ENCODE measurements at places on chromosomes 12 and 14.

DNA sequence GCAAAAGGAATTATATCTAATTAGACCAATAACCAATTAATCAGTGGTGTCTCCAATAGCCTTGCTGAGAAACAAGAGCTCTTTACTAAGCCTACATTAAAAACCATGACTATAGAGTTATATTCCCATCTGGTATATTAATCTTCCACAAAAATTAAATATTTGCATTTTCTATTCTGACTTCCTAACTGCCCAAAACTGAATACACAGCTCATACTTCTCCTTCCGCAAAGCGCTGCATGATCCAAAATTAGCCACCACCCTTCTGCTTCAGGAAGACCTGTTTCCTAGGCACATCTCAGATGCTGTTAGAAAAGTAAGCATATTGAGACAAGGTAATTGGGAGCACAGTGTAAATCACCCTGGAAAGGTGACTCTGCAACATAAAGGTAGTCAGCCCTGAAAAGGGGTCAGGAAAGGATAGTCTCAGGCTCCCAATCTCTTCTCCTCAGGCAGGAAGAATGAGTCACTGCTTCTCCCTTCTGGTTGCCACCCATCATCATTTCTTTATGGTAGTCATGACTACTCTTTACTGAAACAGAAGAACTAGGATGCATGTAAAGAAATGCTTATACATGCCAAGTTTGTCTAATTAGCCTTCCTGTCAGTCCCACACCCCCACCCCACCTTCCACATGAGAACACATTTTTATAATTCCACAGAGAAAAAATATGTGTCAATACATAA lies 54.3 kb downstream of the PLCZ1 start:
- DNase-seq = no peak

- DNase-seq = no peak
These were observed 448 bp downstream of the TSPAN9 start for GRCh38 chr12:3077572-3078081.

DNA sequence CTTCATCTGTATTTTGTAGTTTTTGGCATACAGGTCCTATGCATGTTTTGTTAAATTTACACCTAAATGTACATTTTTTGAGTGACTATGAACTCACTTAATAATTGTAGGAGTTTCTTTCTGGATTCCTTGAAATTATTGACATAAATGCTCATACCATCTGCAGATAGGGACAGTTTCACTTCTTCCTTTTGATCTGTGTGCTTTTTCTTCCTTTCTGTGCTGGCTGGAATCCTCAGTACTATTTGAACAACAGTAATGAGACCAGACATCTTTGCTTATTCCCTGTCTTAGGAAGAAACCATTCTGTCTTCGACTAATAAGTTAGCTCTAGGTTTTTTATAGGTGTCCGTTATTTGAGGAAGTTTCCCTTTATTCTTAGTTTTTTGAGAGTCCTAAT lies 110.3 kb downstream of the ADGRD1 start:
- no peak for DNase-seq

GRCh38 chr14:33280646-33281045 lies 342.0 kb downstream of the NPAS3 start:
- no peak for DNase-seq

- no peak for DNase-seq
These were observed 10.8 kb upstream of the TCTN2 start for GRCh38 chr12:123659996-123660727.

- DNase-seq = no peak
These were observed 194.8 kb downstream of the LRIG3 start for GRCh38 chr12:58725400-58726105.

GRCh38 chr12:22494319-22494718 lies 50.0 kb downstream of the C2CD5 start:
- DNase-seq = no peak
